ENCODE measurements at places on chromosomes 2 and 18.

GRCh38 chr2:14234911-14235310 lies 397.6 kb upstream of the LRATD1 start:
- DNase-seq, result no peak

- DNase-seq, result no peak
Measured at GRCh38 chr2:144111437-144111836, 408.5 kb downstream of the ZEB2 start.

GRCh38 chr2:112813280-112813966 lies 23.2 kb downstream of the IL1B start:
- DNase-seq, result no peak

- DNase-seq, result no peak
Measured at GRCh38 chr2:169119851-169120250, 50.5 kb downstream of the DHRS9 start.

DNA sequence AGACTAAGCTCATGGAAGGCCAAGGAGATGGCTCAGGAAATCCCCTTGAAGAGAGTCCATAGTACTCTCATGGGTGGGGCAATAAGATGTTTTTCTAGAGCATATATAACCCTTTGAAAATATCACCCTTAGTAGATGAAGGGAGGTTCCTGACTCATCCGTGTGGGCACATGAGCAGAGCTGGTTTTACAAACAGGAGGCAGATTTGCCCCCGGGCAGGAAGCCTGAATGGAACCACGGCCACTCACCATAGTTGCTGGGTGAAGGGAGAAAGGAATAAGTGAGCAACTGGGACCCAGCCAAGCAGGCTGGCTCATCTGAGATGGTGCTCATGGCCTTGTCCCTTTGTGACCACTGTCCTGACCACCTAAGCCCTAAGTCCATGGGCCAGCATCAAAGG lies 29.0 kb upstream of the MAPRE3 start:
- no peak for DNase-seq

DNA sequence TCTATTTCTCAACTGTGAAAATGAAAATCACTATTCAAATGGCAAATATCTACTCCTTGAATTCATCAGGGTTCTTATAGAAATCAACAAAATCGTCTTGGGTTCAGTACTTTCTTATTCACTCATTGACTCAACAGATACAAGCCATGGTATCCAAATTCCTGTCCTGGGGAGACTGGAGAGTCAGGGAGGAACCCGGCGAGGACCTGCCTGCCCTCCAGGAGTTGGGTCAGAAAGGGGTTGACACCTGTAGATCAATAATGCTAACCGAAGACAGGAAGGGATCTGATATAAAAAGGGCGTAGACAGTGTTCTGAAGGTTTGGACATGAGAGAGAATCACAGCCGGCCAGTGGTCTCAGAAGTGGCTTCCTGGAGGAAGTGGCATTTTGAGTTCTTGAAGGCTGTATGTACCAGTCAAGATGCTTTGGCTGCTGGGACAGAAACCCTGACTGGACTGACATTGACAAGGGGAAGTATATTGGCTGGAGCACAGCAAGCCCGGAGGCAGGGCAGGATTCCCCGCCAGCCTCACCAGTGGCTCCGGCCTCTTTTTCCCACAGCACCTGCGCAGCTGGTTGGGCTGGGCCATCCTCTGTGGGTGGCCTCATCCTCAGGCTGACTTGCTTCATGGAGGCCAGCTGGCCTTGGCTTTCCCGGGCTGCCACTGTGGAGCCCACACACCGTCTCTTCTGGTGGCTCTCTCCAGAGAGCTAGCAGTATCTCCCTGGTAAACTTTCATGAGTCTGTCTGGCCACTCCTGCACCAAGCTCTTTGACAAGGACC lies 3.0 kb downstream of the LRRFIP1 start:
- no peak for DNase-seq

GRCh38 chr2:23565814-23566213 lies 180.8 kb downstream of the KLHL29 start:
- DNase-seq, result no peak

GRCh38 chr2:212495046-212495445 lies 43.6 kb downstream of the ERBB4 start:
- DNase-seq, result no peak
